Endodermal cell (in vitro differentiated cells): ENCODE measurements at places on chromosomes 7 and 10. TPM values are rescaled to one million over a fixed set of nuclear protein-coding genes. Genes with fewer than 3 reads are reported as not detected.

ACTL6B gene
- not detected in 2 replicates for total RNA-seq

EVX1 gene
- 8.4 and 10.7 TPM in 2 replicates for total RNA-seq

LIPF gene
- not detected in 2 replicates for total RNA-seq

DNAJB9 gene
- total RNA-seq, result 16.5 to 29.1 TPM (median 16.6 TPM) in 3 replicates

POP7 gene
- total RNA-seq, result 21.6 to 59.2 TPM (median 55.1 TPM) in 3 replicates

HOXA5 gene
- not detected in 3 replicates for total RNA-seq

VOPP1 gene
- 33.0 to 58.6 TPM (median 53.6 TPM) in 3 replicates for total RNA-seq

ZRANB1 gene
- total RNA-seq, result 23.2 and 26.0 TPM in 2 replicates

TEX36 gene
- not detected in 3 replicates for total RNA-seq

ABLIM1 gene
- total RNA-seq, result 39.3 and 42.1 TPM in 2 replicates

DNA sequence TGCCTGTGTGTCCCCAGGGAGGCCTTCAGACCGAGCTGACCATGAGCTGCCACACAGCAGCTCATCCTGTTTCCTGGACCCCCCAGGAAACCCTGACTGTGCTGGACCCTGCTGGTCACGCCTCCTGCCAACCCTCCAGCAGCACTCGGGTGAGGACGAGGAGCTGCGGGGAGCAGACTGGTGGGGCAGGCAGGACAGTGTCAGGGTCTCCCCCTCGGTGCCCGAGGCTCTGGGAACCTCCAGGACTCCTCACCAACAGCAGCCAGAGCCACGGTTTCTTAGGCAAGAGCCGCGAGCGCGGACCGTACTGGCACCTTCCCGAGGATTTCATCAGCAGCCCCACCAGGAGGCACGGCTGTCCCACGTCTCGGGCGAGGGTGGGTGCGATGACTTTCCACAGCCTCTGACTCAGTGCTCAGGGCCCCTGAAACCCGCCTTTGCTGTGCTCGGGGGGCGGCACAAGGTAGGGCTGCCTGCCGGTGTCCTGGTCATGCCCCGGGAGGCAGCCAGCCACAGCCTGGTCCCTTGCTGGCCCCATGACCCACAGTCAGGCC is 186.9 kb downstream of the ELFN1 start:
- H3K27me3 ChIP-seq, result no peaks in the 10 kb centered on the region
- no peak overlapping the region for H3K27ac ChIP-seq
- no peak overlapping the region for H3K4me3 ChIP-seq
- no peaks in the 10 kb centered on the region for H3K4me1 ChIP-seq

DNA sequence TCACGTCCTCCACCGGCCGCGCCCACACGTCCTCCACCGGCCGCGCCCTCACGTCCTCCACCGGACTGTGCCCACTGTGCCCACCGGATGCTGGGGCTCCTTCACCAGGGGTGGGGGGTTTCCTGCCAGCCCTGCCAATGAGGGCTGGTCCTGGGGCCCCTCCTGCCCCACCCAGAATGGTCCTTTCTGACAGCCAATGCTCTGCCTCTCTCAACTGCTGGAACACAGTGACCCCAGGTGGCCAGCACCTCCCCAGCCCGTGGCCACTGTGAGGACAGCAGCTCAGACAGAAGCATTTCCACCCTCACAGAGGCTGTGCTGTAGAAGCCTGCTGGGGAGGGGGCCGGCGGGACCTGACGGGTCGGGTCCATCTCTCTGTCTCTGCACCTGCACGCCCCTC is 90.1 kb upstream of the DNAAF5 start:
- no peaks in the 10 kb centered on the region for H3K36me3 ChIP-seq
- DNase-seq, result no peak

- no peaks in the 10 kb centered on the region for H3K27me3 ChIP-seq
- H3K4me3 ChIP-seq, result no peak overlapping the region
- H3K36me3 ChIP-seq, result peaks cover 4% of the 10 kb centered on the region
- H3K27ac ChIP-seq, result peak overlapping the region; percentile 29
These were observed 15.8 kb downstream of the DPY19L1 start for GRCh38 chr7:35021445-35021844.

DNA sequence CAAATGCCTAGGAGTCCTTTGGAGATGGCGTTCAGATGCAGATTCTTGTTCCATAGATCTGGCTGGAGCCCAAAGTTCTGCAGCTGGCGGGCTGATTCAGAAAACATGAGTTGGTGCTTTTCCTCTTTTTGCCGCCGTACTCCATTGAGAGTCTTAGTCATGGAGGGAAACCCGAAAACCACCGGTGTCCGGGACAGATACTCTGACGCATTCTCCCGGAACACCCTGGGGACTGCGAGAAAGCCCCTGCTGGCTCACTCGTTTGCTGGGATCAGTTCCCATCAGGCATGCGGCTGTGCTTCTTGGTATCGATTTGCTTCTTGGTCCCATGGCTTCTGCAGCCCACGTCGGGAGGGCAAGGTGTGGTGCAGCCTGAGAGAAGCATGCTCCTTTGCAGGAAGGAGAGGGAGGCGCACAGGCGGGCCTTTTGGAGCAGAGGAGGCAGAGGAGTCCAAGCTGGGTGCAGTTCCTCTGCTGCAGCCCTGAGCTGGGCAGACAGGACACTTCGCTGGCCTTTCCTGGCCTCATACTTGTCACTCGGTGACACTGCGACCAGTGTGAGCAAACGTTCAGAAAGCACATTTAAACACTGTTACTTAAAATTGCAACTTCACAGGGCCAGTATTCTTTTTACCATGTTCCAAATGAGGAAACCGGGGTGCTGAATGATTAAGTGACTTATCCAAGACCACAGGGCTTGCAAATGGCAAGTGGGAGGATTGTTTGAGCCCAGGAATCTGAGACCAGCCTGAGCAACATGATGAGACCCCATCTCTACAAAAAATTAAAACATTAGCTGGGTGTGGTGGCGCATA is 30.6 kb upstream of the PFKFB3 start:
- no peak overlapping the region for H3K27ac ChIP-seq
- no peaks in the 10 kb centered on the region for H3K27me3 ChIP-seq
- H3K36me3 ChIP-seq, result no peaks in the 10 kb centered on the region

DNA sequence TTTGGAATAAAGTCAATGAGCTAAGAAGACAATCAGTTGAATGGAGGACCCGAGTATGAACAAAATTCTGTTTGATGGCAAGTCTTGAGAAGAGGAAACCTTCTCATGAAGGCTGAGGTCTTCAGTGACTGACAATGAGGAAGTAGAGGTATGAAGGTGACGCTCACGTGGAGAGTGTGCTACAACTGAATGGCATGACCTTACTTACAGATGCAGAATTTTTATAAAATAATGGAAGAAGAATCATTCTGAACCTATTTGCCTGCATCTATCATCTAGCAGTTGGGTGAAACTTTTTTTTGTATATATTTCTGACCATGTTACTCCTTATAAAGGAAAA is 19.4 kb upstream of the SP4 start:
- H3K4me1 ChIP-seq, result peaks cover 7% of the 10 kb centered on the region
- no peaks in the 10 kb centered on the region for H3K36me3 ChIP-seq
- no peaks in the 10 kb centered on the region for H3K27me3 ChIP-seq
- H3K4me3 ChIP-seq, result no peak overlapping the region

GRCh38 chr7:144866189-144866588 is 30.3 kb upstream of the TPK1 start:
- H3K4me3 ChIP-seq, result no peak overlapping the region
- no peaks in the 10 kb centered on the region for H3K36me3 ChIP-seq
- H3K27ac ChIP-seq, result no peak overlapping the region
- H3K27me3 ChIP-seq, result no peaks in the 10 kb centered on the region
- H3K4me1 ChIP-seq, result peaks cover 4% of the 10 kb centered on the region

DNA sequence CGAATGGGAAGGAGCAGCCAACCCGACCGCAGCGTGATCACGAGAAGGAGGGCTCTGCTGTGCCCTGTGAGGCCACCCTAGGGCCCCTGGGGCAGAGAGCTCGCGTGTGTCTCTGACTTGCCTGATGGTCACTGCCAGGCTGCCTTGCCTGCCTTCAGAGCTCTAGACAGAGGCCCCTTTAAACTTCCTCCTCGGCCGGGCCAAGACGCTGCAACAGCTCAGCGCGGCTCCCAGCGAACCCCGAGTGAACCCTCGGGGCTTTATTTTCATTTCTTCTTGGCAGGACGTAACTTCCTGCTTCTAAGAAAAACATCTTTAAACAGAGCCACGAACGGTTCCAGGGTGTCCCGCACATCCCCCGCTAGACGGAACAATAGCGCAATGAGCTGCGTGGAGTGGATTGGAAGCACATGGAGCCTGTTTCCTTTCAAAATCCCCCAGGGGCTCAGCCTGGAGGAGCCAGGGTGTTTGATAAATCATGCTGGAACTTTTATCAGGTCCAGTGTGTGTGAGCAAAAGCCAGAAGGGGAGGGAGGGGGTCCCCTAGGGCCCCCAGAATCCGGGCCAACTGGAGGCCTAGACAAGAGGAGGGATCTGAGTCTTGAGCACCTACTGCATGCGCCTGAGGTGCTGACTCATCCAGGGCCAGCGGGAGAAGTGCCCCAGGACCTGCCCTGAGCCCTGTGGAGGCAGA is 134.1 kb upstream of the GDF10 start:
- no peaks in the 10 kb centered on the region for H3K27me3 ChIP-seq
- H3K4me3 ChIP-seq, result no peak overlapping the region
- H3K27ac ChIP-seq, result no peak overlapping the region
- no peak for DNase-seq

DNA sequence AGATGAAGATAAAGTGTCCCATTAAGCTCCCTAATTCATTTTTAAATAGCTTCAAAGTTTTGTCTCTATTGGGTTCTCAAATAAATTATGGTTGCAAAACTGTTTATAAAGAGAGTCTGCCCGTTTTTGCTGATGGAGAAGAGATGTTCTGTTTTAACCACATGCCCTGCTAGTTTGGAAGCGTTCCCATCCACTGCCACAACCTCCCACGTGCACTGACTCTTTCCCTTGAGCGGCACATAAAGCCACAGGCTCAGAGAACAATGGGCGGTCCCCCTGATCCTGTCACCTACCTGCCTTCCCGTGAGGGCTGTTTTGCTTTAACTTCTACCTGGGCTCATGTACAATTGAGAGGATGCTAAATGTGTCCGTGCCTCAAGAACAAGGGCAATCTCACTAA is 65.5 kb downstream of the CPVL start:
- H3K36me3 ChIP-seq, result no peaks in the 10 kb centered on the region
- no peak overlapping the region for H3K4me3 ChIP-seq
- H3K27me3 ChIP-seq, result no peaks in the 10 kb centered on the region
- H3K27ac ChIP-seq, result no peak overlapping the region

GRCh38 chr7:148882841-148883265 is 1.2 kb downstream of the EZH2 start:
- H3K27me3 ChIP-seq, result no peaks in the 10 kb centered on the region
- H3K4me1 ChIP-seq, result peaks cover 7% of the 10 kb centered on the region
- peak overlapping the region; percentile 99 for H3K27ac ChIP-seq

- H3K4me1 ChIP-seq, result no peaks in the 10 kb centered on the region
- H3K36me3 ChIP-seq, result no peaks in the 10 kb centered on the region
These were observed 310.6 kb upstream of the ZMIZ1 start for GRCh38 chr10:78758176-78758575.

DNA sequence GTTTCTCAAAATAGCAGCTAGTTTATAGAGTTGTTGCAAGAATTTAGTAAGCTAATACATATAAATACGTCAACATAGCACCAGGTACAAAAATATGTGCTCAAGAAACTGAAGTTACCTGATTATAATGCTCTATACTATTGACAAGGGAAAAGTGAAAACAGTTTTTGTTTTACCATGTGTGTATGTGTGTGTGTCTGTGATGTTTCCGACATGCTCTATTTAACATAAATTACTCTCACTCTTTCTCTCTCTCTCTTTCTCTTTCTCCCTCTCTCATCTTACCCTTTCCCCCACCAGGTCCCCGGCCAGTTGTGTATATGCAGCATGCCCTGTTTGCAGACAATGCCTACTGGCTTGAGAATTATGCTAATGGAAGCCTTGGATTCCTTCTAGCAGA is 4.3 kb downstream of the LIPN start:
- peaks cover 28% of the 10 kb centered on the region for H3K27me3 ChIP-seq
- DNase-seq, result no peak
- H3K27ac ChIP-seq, result no peak overlapping the region
- H3K36me3 ChIP-seq, result no peaks in the 10 kb centered on the region
- no peak overlapping the region for H3K4me3 ChIP-seq

DNA sequence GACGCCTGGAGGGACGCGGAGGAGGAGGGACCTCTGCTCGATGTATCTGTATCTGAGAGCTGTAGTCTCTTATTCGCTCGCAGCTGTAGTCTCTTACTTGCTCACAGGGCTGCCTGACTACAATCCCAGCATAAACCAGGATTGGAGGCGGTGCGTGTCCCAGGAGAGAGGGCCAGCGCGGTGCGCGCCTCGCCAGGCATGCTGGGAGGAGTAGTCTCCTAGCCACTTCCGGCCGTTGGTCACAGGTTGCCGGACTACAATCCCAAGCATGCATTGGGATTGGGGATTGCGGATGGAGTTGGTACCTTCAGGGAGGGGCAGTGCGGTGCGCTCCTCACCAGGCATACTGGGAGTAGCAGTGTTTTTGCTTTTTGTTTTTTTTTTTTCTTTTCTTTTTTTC is 421.7 kb upstream of the NUPR2 start:
- H3K4me3 ChIP-seq, result no peak overlapping the region
- H3K4me1 ChIP-seq, result no peaks in the 10 kb centered on the region
- H3K36me3 ChIP-seq, result no peaks in the 10 kb centered on the region
- H3K27me3 ChIP-seq, result no peaks in the 10 kb centered on the region

DNA sequence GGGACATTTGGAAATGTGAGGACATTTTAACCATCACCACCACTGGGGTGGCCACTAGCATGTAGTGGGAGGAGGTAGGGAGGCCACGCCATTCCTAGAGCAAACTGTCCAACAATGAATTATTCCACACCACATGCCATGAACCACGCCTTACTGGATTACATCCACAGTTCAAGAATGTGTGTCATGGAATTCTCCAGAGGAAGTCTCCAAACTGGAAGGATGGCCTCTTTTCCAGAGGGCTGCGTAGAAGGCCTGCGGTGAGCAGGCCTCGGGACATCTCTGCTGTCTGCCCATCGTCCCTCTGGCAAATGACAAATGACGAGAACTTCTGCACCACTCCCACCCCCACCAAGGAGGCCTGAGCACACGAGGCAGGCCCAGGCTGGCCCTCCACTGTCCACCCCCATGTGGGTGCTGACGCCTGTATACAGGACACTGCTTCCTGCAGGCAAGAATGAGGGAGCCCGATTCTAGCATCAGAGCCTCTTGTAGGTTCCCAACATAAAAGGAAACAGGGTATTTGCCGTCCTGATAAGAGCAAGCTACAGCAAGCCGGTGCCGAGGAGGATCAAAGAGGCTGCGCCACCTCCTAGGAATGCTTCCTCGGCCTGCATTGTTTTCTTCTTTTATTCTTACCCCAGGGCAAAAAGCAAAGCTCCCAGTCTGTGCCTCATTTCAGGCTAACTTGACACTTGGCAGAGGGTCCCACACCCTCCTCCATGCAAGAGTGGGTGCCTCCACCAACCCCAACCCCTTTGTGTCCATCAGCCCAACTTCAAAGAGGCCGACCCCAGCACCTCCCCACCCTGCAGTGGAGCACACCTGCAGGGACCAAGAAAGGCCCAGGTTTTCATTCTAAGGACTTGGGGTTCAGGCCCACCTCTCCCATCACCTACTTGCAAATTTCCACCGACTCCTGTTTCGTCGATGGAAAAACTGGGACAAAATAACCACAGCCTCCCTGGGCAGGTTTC is 23.9 kb downstream of the TNS3 start:
- peaks cover 6% of the 10 kb centered on the region for H3K4me1 ChIP-seq
- H3K4me3 ChIP-seq, result no peak overlapping the region
- H3K36me3 ChIP-seq, result no peaks in the 10 kb centered on the region
- H3K27ac ChIP-seq, result no peak overlapping the region
- peak; percentile 59 for DNase-seq
- H3K27me3 ChIP-seq, result no peaks in the 10 kb centered on the region
